ENCODE measurements at places on chromosomes 1 and 21.

DNA sequence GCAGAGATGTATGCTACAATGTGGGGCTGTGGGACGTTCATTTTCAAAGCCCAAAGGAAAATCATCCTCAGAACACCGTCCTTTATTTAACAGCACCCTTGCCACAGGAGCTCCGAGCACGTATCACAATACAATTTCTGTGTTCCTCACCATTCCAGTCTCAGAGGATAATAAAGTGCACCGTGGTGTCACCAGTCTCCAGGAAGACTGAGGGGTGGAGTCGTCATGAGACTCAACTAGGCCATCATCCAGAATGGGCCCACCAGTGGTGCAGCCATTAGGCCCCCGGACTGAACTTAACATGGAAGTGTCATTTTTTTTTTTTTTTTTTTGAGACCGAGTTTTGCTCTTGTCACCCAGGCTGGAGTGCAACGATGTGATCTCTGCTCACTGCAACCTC lies 17.2 kb downstream of the SEC16B start:
- no peak overlapping the region for H3K27ac ChIP-seq
- H3K27me3 ChIP-seq: no peaks in the 10 kb centered on the region
- DNase-seq: no peak
- H3K4me1 ChIP-seq: no peaks in the 10 kb centered on the region
- no peak overlapping the region for H3K4me3 ChIP-seq

GRCh38 chr1:171355727-171356126 lies 41.7 kb downstream of the FMO4 start:
- no peak overlapping the region for H3K4me3 ChIP-seq
- no peaks in the 10 kb centered on the region for H3K36me3 ChIP-seq
- H3K27me3 ChIP-seq: no peaks in the 10 kb centered on the region
- H3K4me1 ChIP-seq: no peaks in the 10 kb centered on the region
- no peak overlapping the region for H3K27ac ChIP-seq

GRCh38 chr1:211928993-211929637 lies 98.6 kb upstream of the LPGAT1 start:
- no peak for DNase-seq
- no peaks in the 10 kb centered on the region for H3K4me1 ChIP-seq
- no peak overlapping the region for H3K27ac ChIP-seq

GRCh38 chr1:61270761-61271411 lies 188.5 kb downstream of the NFIA start:
- H3K4me1 ChIP-seq: no peaks in the 10 kb centered on the region
- H3K4me3 ChIP-seq: no peak overlapping the region
- DNase-seq: no peak
- no peaks in the 10 kb centered on the region for H3K27me3 ChIP-seq
- H3K27ac ChIP-seq: no peak overlapping the region

- no peaks in the 10 kb centered on the region for H3K4me1 ChIP-seq
- H3K4me3 ChIP-seq: no peak overlapping the region
- no peaks in the 10 kb centered on the region for H3K36me3 ChIP-seq
- DNase-seq: no peak
- H3K27ac ChIP-seq: no peak overlapping the region
- H3K27me3 ChIP-seq: no peaks in the 10 kb centered on the region
Measured at GRCh38 chr1:240766831-240767230, 154.9 kb upstream of the GREM2 start.

DNA sequence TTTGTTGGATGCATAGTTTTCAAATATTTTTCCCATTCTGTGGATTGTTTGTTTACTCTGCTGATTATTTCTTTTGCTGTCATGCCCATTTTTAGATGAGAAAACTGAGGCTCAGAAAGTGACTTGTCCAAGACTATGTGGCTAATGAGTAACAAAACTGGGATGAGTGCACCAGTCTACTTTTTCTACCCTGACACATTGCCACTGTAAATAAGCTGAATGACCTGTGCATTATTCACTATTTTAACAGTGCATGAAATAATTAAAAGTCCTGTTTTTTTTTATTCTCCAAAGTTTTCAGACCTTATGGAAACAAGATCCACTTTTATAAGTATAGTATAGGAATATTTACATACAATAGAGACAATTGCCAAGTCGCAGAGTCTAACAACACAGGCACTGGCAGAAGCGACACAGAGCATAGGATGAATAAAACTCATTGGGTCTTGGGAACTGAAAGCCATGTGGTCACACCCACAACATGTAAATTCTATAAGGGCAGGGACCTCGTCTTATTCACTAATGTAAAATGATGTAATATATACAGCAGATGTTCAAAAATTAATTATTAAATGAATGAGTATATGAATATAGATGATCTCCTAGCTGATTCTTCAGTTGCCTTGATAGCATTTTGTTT lies 45.2 kb downstream of the HLX start:
- H3K4me1 ChIP-seq: peaks cover 12% of the 10 kb centered on the region
- H3K4me3 ChIP-seq: no peak overlapping the region
- no peaks in the 10 kb centered on the region for H3K27me3 ChIP-seq
- DNase-seq: no peak
- no peaks in the 10 kb centered on the region for H3K36me3 ChIP-seq
- no peak overlapping the region for H3K27ac ChIP-seq

- H3K4me1 ChIP-seq: peaks cover 3% of the 10 kb centered on the region
- DNase-seq: no peak
- no peak overlapping the region for H3K4me3 ChIP-seq
- H3K27me3 ChIP-seq: no peaks in the 10 kb centered on the region
- H3K27ac ChIP-seq: no peak overlapping the region
Measured at GRCh38 chr21:37503848-37504467, 137.4 kb downstream of the DYRK1A start.

GRCh38 chr1:230282157-230282556 lies 144.0 kb downstream of the PGBD5 start:
- H3K4me3 ChIP-seq: no peak overlapping the region
- no peak for DNase-seq
- H3K27me3 ChIP-seq: no peaks in the 10 kb centered on the region
- H3K27ac ChIP-seq: no peak overlapping the region
- peaks cover 56% of the 10 kb centered on the region for H3K36me3 ChIP-seq

- no peak for DNase-seq
- no peak overlapping the region for H3K27ac ChIP-seq
- no peak overlapping the region for H3K4me3 ChIP-seq
- H3K27me3 ChIP-seq: no peaks in the 10 kb centered on the region
Measured at GRCh38 chr1:239912471-239912870, 179.2 kb upstream of the FMN2 start.

DNA sequence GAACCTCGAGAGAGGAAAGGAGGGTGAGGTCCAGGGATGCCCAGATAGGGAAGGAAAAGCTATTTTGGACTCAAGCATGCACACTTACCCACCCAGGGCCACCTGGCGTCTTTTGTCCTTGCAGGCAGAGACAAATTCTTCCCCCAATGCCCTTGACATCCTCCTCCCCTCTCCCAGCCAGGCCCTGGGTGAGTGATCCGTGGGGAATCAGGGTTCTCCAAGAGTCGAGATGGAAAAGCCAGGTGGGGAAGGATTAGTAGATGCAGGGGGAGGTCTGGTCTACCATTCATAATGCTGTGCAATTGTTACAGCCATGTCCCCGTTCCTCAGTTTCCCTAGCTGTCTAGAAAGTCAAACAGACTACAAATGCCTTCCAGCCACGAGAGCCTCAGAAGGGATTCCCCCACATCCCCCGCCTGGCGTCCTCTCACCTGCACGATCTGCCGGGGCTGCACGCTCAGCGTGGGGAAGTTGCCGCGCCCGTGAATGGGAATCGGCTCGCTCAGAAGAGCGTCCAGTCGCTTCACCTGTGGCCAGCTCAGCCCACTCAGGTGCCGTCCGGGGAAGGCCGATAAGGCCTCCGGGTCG lies 580 bp downstream of the TENT5B start:
- no peak overlapping the region for H3K4me3 ChIP-seq
- H3K27me3 ChIP-seq: peaks cover 60% of the 10 kb centered on the region
- no peak overlapping the region for H3K27ac ChIP-seq
- no peak for DNase-seq
- H3K36me3 ChIP-seq: no peaks in the 10 kb centered on the region

DNA sequence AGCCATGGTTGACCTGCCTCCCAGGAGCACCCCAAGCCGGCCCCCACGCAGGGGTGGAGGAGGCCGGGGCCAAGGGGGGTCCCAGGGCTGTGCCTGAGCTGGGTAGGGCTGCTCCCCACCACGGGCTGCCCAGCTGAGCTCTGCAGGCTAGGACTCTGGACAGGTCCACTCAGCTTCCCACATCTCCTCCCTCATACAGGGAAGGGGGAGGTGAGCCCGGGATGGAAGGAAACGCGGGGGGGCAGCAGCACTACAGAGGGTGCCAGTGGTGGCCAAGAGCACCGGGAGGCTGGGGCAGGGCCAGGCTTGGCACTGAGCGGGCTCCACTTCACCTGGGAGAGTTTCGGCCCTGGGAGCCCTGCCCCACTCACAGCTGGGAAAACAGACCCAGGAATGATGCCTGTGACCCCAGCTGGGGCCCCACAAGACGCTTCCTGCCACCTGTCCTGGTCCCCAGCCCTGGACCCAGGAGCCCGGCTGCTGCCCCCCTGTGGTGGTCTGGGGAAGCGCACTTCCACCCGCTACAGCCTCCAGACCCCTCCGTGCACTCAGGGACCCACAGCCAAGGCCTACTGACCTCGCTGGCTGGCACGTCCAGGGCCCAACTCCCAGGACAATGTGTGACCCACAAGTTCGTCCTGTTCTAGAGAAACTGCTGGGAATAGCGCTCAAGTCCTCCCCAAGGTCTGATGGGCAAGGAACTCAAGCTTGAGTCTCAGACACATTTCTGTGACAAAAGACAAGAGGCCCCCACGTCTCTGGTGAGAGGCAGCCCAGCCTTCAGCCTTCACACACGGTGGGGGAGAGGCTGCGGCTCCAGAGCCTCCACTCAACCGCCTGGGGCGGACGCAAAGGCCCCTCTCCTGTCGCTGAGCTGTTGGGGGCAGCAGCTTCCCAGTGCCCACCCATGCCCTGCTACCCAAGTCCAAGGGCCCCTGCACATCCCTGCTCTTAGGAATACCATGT lies 3.0 kb downstream of the AURKAIP1 start:
- H3K27me3 ChIP-seq: no peaks in the 10 kb centered on the region
- H3K36me3 ChIP-seq: peaks cover 13% of the 10 kb centered on the region
- no peak overlapping the region for H3K4me3 ChIP-seq
- H3K27ac ChIP-seq: peak overlapping the region; percentile 75
- H3K4me1 ChIP-seq: peaks cover 41% of the 10 kb centered on the region

DNA sequence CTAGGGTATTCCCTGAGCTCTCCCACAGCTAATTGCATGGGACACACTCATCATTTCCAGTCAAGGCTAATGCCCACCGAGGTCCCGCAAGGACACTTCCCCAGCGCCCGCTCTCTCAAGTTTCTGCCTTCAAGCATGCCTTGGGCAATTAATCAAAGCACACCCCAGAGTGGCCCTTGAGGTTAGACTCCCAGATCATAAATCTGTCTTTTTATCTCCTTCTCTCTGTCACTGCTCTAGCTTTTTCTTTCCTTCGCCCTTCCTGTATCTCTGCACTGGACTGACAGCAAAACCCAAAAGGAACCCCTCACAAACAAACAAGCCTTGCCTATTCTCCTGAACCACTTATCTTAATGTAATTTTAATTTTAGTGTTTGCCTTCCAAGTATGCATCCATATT lies 7.9 kb upstream of the EXOSC10 start:
- peaks cover 47% of the 10 kb centered on the region for H3K36me3 ChIP-seq
- no peak for DNase-seq
- H3K4me1 ChIP-seq: no peaks in the 10 kb centered on the region

GRCh38 chr1:106678279-106679050 lies 378.0 kb upstream of the PRMT6 start:
- H3K36me3 ChIP-seq: no peaks in the 10 kb centered on the region
- no peak overlapping the region for H3K4me3 ChIP-seq
- H3K4me1 ChIP-seq: no peaks in the 10 kb centered on the region
- H3K27me3 ChIP-seq: no peaks in the 10 kb centered on the region
- no peak overlapping the region for H3K27ac ChIP-seq
- no peak for DNase-seq

DNA sequence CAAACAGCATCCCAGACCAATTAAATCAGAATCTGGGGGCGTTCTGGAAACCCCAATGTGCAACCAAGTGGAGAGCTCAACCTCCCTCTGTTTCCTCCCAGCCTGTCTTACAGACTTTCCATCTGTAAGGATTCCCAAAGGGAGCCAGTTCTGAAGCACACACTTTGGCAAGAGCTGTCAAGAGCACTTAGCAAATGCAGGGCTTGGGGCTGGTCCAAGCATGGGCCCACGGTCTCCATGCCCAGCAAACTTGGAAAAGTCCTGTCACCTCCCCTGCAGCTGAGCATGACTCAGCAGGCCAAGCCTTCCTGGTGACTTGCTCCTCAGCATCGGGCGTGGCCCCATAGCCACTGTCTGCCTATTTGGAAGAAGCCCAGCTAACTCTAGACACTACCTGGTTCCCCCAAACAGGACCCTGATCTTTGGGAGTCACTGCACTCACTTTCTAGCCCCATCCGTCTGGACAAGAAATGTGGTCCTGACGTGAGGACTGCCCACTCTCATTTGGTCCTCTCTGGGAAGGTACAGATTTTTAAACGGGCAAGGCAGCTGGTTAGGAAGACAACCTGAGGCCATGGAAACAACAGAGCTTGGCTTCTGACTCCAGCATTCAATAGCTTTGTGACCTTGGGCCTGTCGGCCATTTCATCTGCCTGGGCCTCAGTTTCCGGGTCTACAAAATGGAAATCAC lies 16.9 kb downstream of the SLC2A1 start:
- H3K4me3 ChIP-seq: no peak overlapping the region
- DNase-seq: no peak
- H3K27me3 ChIP-seq: no peaks in the 10 kb centered on the region
- H3K4me1 ChIP-seq: peaks cover 73% of the 10 kb centered on the region
- peak overlapping the region; percentile 1 for H3K27ac ChIP-seq

GRCh38 chr1:226001963-226002666 lies 3.0 kb upstream of the SDE2 start:
- H3K27ac ChIP-seq: peak overlapping the region; percentile 88
- H3K4me3 ChIP-seq: no peak overlapping the region

DNA sequence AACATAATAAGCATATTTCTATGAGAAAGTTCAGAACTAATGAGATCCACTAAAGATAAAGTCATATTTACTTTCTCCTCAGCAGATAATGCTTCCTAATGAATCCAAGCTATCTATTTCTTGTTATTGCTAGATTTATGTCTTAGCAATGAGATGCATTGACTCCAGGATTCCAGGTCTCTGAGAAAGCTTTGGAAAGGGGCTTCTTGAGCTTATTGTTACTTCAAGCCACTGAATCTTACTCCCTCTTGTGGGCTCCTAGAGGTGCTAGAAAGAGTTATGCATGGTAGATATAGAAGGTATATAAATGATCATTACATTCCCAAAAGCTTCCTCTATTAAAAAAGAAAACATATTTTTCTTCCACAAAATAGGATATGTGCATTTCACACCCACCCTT lies 246.4 kb upstream of the ADAMTS5 start:
- no peak for DNase-seq
- no peaks in the 10 kb centered on the region for H3K4me1 ChIP-seq
- no peak overlapping the region for H3K4me3 ChIP-seq
- H3K36me3 ChIP-seq: no peaks in the 10 kb centered on the region
- no peak overlapping the region for H3K27ac ChIP-seq

GRCh38 chr21:38741950-38742256 lies 63.8 kb upstream of the ETS2 start:
- H3K36me3 ChIP-seq: no peaks in the 10 kb centered on the region
- no peak for DNase-seq
- no peak overlapping the region for H3K27ac ChIP-seq
- peaks cover 6% of the 10 kb centered on the region for H3K4me1 ChIP-seq
- no peaks in the 10 kb centered on the region for H3K27me3 ChIP-seq

Measured in thymus (tissue), 14 donors.